ENCODE measurements at places on chromosomes 7 and 10.

DNA sequence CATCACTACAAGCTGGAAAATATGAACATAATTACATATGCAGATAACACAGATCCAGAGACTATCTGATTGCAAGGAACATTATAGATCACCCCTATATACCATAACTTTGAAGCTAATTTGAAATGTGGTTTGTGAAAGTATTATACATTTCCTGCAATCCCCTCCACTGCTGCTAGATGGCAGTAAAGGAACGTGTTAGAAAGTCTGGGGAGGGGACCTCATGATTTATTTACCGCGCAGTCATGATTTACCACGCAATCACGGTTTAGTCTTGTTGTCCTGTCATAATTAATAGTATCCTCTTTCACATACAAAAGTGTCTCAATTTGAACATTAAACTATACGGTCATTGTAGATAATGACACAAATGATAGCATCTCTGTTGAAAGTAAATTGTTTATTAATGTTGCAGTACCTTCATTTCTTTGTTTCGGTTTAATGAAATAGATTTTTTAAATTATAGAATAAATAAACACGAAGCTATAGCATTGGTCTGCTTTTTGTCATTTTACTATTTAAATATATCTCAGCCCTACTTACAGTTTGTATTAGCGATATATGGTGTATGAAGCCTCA lies 145.3 kb upstream of the PRSS1 start:
- peak; percentile 66 for DNase-seq

- no peak for DNase-seq
These were observed 76.9 kb upstream of the ITGB1 start for GRCh38 chr10:33034931-33035330.

GRCh38 chr7:41981046-41982040 lies 255.7 kb downstream of the GLI3 start:
- no peak for DNase-seq

GRCh38 chr7:132603220-132603833 lies 27.1 kb upstream of the PLXNA4 start:
- no peak for DNase-seq

DNA sequence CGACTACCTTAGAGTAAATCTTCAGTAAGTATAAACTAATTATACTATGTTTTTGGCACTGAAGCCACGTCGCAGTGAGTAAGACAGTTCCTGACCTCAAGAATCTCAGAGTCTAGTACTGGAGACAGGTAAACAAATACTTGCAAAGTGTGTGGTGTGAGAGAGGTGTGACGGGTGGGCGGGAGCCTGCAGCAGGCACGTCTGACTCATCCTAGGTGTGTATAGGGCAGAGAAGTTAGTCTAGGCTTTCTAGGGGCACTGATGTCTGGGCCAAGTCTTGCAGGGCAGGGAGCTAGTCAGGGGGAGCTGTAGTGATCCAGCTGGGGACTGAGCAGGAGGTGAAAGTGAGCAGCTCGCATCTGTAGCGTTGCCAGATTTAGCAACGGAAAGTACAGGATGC lies 35.9 kb upstream of the SFTPD start:
- DNase-seq, result no peak

GRCh38 chr10:103761075-103761920 lies 94.1 kb downstream of the SH3PXD2A start:
- peak; percentile 42 for DNase-seq

DNA sequence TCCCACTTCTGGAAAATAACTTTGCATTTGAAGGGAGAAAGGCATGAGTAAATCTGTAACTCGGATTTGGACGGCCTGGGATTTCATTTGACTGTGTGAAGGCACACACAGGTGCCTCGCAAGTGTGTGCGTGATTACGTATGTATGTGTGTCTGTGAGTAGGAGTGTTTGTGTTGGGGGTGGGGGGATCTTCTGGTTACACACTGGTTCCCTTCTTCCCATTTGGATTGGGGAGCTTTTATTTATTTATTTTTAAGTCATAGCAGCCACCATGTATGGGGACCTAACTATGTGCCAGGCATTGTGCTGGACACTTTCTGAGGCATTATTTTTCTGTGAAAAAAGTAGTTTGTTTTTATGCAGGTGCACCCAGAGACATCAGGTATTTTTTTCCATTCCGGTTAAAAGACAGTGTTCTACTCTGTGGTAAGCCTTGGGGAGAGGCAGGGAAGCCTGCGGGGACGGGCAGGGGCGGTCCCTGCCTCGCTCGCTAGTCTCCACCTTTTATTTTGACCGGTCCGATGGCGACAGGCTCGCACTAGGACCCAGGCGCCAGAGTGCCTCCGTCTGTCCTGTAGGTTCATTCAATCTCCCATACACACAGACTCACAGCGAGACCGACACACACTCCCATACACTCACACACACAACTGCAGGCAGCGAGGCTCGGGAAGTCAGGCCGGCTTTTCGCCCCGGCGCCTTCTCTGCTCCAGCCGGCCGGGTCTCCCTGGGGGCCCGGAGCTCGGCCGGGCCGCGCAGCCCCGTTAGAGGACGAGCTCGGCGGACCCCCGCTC lies at the start of gene MXI1:
TSS of gene MXI1 (plus strand) at position 595 of the 794 bp plus-strand sequence. CDS start 204 bp downstream, outside the sequence.
- peak; percentile 82 for DNase-seq

GRCh38 chr7:23662124-23662983 lies 17.6 kb upstream of the FAM221A start:
- peak; percentile 15 for DNase-seq
